Stimulated activated naive CD4-positive, alpha-beta T cell (primary cell): ENCODE measurements at places on chromosomes 12 and 14.

DNA sequence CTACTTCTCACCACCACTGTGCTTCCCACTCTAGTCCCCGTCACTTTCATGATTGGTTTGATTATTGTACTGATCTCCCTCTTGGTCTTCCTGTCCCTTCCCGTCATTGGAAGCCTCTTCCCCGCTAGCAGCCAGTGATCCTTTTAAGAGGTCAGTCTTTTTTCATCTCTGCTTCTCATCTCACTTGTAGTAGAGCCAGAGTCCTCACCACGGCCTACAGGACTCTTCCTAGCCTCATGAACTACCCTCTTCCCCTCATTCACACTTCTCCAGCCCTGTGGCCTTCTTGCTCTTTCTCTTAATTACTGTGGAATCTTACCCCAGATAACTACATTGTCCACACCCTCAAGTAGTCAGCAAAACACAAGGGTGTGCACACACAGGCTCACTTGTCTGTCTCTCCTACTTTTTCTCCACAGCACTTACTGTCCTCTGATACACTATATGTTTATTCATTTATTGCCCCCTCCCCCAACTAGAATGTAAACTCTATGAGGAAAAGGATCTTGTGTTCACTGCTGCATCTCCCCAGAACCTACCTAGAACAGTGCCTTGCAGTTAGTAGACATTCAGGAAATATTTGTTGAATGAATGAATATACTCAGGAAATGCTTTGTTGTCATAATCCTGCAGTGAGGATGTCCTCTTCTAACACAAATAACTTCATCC lies 66.3 kb downstream of the CKB start:
- DNase-seq = no peak

- DNase-seq = no peak
Observed at GRCh38 chr12:7892186-7892980, 19.7 kb upstream of the SLC2A14 start.

DNA sequence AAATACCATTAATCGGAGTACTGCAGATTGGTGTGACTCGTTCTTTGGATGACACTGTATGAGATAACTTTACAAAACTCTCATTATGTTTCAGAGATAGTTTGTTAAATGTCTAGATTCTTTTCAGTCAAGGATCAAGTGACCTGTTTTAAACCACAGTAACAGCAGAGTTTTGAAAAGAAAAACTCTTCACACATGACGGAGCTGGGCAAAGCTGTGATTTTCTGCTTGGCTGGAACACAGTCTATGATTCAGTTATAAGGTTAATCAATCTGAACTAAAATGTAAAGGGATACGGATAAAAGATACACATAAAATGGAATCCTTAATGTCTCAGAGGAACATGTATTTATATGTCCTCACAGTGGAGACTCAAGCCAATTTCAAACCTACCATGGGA lies 573.2 kb downstream of the PRKD1 start:
- DNase-seq = no peak

- DNase-seq = no peak
Observed at GRCh38 chr14:42965512-42965911, 1358.8 kb downstream of the LRFN5 start.

DNA sequence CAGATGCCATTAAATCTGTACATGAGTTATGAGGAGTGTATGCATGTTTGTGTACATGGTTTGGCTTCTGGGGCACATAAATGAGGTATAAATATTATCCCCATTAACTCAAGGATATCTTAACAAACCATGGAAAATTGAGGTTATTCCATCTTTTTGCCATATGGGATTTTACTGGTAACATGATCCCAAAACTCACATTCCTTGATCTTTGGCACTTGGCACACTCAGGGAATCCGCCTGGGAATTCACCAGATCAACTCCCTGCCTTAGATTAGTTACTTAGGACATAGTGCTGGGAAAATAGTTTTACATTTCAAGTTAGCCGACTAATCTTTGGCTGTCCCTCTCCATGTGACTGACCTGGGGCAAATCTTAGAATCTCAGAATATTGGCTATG lies 16.9 kb downstream of the CDKN1B start:
- DNase-seq = no peak

GRCh38 chr12:109877504-109878246 lies 2.7 kb downstream of the GLTP start:
- no peak for DNase-seq

DNA sequence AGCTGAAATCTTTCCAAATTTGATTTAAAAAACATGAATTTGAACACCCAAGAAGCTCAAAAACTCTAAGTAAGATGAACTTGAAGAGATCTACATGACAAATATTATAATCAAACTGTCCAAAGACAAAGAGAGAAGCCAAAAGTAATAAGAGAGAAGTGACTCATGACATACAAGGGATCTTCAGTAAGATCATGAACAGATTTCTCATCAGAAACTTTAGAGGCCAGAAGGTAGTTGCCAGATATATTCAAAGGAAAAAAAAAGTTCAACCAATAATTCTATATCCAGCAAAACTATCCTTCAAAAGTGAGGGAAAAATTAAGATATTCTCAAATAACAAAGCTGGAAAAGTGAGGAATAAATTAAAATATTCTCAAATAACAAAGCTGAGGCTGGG lies 35.1 kb upstream of the MMP19 start:
- DNase-seq = no peak

- DNase-seq = no peak
Observed at GRCh38 chr14:84272290-84272721, 1257.6 kb upstream of the FLRT2 start.

GRCh38 chr12:132006056-132006680 lies 56.4 kb downstream of the EP400 start:
- no peak for DNase-seq

- no peak for DNase-seq
Observed at GRCh38 chr12:101850199-101850598, 19.4 kb upstream of the GNPTAB start.

DNA sequence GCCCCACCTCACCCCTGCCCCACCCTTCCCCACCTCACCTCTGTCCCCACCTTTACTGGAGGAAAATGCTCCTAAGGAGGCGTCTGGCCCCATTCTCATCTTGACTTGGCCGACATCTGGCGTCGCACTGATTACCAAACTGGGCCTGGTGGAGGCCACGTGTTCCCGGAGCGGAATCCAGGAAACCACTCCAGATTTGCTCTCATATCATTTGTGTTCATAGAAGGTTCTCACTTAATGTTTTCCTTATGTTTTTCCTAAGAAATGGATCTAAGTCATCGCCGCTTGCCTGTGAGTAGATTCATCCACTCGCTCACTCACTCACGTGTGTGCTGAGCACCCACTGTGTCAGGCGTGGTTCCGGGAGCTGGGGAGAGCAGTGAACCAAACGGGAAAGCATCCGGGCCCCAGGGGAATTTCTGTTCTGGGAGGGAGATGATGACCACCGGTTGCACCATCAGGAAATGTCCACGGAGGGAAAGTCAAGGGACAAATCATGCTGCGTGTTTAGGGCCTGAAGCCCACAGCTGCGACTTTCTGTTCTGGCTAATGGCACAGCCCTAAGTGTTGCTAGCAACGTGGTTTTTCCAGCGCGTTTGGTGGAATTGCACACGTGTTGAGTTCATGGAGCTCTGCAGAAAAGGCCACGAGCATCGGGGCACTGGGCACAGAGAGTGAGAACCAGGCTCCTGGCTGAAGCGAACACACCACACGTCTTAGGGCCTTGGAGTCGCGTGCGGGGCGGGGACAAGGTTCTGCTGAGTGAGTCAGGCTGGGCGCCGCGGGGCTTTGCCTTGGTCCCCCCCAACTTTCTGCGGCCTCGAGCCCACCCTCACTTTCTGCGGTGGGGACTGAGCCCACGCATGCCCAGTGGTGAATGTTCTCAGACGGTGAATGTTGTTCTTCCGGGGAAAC lies 57.7 kb downstream of the ADGRD1 start:
- DNase-seq = no peak

GRCh38 chr14:35407306-35407630 lies 2.7 kb upstream of the NFKBIA start:
- DNase-seq = no peak

DNA sequence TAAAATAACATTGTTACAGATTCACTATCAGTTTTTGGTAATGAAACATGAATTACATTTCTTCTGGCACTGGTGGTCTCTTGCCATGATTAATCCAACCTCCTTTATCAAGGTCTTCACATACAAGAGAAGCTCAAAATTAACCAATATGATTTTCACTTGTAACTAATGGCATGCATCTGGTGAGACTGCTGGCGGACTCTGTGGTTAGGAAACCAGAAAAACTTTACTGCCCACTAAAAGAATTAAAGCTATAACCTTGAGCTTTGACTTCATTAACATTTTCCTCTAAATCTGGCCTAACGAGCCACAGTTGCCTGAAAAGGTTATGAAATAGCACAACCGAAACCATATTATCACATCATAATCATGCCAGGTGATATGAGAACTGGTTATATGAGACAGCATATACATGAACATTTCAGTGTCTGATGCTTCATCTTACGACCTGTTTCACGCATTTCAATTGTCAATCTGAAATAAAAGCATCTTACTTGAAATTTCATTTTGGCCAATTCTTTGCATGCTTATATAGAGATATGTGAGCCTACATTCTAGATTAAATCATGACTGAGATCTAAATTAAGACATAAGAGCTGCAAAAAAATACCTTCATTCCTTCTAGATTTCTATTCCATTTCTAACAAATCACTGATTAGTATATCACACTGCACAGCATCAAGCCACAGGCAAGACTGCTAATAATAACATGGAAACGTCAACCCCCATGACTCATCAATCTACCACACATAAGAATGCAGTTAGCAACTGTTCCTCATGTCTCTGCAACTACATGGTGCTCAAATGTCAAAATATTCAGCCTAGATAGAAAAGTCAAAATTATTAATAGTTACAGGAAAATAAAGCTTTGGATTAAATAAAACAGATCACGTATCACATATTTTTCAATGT lies 89.3 kb downstream of the OSBPL8 start:
- no peak for DNase-seq

- DNase-seq = no peak
Observed at GRCh38 chr14:99945732-99946651, 119.2 kb upstream of the EVL start.

DNA sequence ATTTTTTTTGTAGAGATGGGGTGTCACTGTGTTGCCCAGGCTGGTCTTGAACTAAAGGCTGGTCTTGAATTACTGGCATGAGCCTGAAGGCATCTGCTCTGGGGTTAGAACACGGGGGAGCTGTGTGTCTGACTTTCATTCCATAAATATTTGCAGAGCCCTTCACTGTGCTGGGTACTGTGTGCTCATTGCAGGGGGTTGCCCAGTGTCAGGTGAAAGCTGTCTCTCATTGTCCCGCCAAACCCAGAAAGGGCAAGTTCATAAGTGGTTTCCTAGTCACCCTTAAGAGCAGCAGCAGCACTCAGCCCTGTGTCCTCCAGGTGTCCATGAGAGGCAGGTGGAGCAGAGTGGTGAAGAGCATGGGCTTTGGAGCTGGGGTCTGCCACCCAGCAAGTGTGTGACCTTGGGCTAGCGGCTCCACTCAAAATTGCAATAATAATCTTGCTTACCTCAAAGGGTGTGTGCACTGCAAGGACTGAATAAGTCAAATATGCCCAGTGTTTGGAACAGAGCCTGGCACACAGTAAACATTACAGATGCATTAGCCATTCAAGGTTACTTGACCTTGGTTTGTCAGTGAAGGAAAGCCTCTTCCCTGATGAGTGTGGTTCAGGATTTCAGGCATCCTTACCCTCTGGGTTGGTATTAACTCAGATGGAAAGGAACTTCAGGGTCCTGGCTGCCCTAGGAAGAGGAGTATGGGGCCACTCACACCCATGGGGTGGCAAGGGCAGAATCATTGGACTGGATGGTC lies 4.4 kb upstream of the SMIM41 start:
- no peak for DNase-seq

DNA sequence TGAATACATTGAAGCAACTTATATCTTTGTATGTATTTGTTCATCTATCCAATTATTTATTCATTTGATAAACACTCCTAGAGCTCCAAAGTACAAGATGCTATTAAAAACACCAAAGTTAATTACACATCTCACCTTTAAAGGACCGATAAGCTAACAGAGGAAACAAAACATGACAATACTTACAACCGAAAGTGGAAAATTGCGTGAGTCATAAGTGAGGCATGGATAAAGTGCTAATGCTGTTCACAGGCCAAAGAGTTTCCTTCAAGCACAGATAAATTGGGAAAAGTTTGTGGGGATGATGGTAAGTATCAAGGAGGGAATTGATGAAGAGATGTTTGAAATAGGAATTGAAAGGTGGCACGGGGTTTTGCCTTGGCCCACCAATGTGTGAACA lies 172.8 kb upstream of the KITLG start:
- no peak for DNase-seq

- no peak for DNase-seq
Observed at GRCh38 chr14:59566725-59567124, 9.9 kb downstream of the CCDC175 start.
